8988T (cell line): ENCODE measurements at places on chromosomes 13 and 19.

- no peak for DNase-seq
Measured at GRCh38 chr19:11152318-11153062, 3.1 kb downstream of the SPC24 start.

DNA sequence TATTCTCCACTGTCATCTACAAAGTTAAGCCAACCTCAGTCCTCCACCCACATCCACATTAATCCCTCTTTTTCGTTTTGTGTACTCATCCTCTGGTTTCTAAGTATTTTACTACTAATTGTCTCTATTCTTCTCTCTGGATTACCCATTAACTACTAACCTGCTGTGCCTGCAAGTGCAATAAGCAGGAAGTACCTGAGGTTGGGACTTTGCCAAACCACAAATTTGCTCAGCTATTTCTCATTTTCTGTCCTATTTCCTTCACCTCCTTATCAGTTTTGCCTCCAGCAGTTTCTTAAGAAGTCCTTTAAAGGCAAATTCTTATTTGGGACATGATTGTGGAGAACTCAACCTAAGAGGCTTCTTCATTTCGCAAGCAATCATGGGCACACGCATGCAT lies 1708.9 kb downstream of the SLITRK5 start:
- no peak for DNase-seq

GRCh38 chr13:28753946-28754345 lies 35.2 kb upstream of the SLC46A3 start:
- DNase-seq: no peak

GRCh38 chr13:33445476-33445875 lies 159.9 kb upstream of the STARD13 start:
- DNase-seq: no peak

DNA sequence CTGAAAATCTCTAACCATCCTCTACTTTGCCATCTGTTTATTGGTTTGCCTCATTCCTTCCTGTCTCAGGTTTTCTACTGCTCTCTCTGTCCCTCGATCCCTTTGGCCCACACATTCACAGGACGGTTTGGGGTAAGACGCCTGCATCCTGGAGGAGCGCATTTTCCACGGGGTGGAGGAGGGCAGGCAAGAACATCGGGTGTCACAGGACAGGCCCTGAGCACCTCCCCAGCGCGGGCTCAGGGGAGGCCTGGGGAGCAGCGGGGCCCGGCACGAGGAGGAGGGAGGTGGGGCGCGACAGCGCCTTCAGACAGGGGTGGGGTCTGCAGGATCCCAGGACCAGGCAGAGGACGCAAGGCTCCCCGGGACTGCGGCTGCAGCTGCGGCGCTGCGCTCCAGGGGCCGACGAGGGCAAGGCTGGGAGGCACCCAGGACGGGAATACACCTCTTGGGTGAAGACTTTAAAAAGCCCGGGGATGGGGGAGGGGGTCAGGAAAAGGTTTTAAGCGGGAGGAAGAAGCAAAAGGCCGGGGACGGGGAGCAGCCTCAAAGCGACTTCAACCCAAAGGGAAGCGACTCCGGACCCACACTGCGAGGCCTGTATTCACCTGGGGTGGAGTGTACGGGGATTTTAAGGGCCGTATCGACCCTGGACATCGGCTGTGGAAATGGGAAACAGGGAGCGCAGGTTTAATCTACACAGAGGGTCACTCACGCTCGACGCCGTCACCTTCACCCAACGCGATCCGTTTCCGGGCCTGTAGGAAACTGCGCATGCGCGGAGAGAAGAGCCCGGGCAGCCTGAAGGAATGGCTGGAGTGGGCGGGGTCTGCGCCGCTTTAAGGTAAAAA lies at the start of gene ZNF415:
Gene ZNF415, minus strand, starts transcription at position 770 of the 851 bp plus-strand sequence. CDS start 10,234 bp downstream, outside the sequence.
- DNase-seq: no peak

DNA sequence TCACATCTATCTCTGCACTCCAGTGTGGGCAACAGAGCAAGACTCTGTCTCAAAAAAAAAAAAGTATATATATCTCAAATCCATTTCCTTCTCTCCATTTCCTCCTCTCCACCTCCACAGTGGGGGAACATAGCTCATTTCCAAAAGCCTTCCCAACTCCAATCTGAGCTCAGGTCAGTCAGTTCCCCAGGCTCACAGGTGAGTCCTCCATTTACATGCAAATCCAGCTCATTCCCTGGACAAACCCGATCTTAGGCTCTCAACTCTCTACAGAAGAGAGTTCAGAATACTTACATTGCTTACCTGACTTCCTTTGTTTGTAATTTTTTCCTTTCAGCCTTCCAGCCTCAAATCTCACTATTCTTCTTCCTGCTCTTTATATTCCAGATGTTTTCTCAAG lies 518.3 kb downstream of the GPC6 start:
- no peak for DNase-seq

DNA sequence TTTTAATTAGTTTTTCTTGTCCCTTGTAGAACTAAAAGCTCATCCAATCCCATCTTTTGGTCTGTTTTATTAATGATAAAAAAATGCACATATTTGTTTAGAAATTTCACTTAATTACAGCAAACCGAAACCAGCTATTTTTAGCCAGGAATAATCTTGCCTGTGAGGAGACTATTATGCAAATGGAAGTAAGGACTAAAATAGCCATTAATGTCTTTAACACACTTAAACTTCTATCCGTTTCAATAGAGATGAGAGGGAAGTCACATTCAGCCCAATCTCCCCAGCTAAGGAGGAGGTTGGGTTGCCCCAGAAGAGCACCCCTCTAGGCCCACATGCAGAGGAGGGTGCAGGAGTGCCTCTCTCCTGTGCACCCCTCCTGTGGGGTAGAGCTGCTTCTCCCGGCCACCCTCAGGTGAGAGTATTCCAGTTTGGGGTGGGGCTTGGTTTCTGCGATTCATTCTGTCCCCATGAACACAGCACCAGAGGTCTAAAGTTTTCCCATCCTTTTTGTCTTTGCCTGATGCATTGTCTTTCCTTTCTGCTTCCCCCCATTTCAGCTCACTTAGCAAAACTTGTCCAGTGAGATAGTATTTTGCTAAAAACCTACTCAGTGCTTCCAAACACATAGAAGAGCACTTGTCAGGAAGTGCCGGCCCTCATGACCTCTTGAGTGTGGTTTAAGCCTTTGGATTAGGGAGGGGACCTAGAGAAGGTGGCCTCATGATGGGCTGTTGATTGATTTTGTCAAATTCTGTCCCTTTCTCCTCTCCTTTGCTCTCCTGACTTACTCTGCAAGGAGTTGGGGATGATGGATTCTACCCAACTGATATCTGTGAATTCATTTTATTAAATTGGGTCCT lies 28.2 kb downstream of the FGF9 start:
- DNase-seq: no peak

DNA sequence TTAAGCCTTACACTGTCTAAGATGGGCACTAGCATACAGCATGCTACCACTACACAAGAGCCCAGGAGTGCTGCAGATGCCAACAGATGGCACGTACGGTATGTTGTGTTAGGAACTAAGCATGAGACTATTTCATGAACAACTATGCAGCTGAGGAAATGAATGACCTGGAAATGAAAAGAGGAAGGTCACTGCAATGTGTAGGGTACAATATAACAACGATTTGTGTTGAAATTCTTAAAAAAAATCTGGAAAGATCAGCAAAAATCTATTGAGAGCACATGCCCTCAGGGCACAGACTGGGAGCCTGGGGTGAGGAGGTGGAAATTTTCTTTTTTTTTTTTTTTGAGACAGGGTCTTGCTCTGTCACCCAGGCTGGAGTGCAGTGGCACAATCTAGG lies 14.4 kb downstream of the HAUS8 start:
- no peak for DNase-seq

GRCh38 chr13:110929104-110929777 lies 14.4 kb upstream of the ANKRD10 start:
- no peak for DNase-seq

DNA sequence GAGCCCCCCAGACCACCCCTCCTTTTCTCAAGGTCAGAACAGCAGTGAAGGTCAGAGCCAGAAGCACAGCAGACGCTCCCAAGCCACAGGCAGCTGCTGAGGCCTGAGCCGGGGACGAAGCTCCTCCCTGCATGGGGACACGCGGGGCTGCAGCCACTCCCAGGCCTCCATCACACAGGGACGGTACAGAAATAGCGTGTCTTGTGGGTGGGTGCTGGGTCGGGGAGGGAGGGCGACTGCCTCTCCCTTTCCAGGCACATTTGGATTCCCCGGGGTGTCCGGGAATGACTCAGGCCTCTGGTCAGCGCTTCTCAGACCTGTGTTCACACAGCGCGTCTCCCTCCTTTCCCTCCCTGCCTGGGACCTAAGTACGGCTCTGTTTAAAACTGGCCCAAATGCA lies 33.2 kb downstream of the RASA3 start:
- DNase-seq: peak; percentile 79

DNA sequence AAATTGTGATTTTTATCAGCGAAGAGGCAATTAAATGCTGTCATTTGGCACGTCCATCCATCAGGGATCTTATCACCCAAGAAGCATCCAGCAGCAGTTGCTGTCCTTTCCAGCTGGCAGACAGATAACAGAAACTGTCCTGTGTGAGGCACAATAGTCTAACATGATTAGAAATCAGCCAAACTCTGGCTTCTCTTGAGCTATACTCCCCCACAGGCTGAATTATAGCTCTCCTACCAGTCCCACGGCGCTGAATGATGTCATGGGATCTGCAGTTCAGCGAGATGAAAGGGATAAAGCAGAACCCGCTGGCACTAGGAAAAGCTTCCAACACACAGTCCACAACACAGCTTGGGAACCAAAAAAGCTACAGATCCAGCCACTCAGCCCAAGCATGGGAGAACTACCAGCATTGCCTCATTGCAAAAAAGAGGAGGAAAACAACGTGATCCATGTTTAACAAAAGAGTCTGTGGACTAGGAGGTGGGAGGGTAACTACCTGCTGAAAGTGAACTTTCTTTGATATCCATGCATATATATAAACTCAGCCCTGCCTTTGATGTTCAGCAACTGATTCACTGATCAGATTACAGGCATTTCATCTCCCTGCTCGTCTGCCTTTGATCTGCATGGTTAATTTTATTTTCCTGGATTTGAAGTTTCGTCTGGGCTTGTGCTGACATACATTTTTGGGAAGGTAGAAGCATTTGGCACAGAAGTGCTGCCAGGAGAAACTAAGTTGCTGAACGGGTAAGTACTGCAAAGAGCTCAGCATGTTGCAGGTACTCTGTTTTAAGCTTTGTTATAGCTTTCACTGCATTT lies at the start of gene TNFRSF19:
Gene TNFRSF19, plus strand, starts transcription at position 314 of the 822 bp plus-strand sequence. CDS start 19,772 bp downstream, outside the sequence.
- DNase-seq: no peak

- DNase-seq: peak; percentile 68
Measured at GRCh38 chr13:29923554-29924481, 73.4 kb upstream of the UBL3 start.

GRCh38 chr19:48842789-48843162 lies 6.5 kb upstream of the HSD17B14 start:
- DNase-seq: no peak

DNA sequence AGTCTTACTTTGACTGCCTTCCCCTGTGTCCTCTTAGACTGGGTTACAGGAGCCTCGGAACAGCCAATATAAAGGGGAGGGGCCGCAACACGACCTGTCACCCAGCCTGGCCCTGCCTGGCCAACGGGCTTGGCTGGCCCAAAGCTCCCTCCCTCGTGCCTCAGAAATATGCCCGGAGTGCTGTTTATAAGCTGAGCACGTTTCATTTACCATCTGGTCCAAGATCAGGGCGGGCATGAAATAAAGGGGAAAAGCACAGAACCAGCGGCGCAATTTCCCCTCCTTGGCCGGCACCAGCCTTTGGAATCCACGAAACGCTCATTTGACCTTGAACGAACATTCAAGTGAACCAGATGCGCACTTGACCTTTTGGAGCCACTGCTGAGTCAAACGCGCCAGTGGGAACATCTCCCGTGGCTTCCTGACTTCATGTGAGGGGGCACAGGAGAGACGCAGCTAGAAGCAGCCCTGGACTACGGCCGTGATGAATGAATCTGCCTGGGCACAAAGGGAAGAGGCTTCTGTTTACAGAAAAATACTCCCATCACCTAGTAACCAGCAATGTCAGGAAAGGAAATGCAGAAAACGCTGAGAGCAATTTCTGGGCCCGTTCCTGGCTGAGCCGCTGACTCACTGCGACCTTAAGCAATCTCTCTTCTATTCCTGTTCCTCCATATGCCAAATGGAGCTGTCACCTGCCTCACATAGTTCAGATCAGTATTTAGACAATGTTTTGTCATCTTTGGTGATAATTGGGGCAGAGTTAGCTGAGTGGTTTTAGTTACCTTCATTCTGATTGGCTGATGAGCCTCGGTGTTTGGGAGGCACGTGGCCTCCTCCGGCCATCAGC lies 53.3 kb downstream of the RFX2 start:
- no peak for DNase-seq

GRCh38 chr13:44188257-44188656 lies 185.4 kb upstream of the SERP2 start:
- peak; percentile 20 for DNase-seq

GRCh38 chr13:88675347-88675996 lies 1004.3 kb downstream of the SLITRK5 start:
- DNase-seq: no peak

- no peak for DNase-seq
Measured at GRCh38 chr19:19578252-19578651, 40.2 kb downstream of the CILP2 start.

DNA sequence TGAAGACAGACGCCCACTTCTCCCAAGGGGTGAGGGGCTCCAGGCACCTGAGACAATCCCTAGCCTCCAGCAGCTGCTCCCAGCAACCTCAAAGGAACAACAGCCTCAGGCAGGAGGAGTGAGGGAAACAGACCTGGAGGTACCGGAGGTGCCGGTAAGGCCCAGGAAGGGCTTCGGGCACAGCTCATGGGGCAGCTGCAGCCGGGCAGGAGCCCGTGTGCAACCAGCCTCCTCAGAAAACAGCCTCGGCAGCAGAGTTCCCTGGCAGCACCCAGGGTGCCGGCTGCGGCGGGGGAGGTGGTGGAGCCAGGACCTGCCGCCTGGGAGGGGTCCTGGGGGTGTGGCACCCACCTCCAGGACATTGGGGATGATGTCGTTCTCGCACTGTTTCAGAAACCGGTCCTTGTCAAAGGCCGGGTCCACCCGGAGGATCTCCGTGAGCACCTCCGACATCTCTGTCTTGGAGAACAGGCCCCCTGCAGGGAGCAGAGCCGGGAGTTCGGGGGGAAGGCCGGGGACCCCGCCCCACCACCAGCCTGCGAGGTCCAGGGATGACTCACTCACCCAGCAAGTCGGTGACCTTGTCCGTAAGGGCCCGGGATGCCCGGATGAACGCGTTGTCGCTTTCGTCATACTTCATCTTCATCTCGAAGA lies 6.5 kb upstream of the CTXN1 start:
- no peak for DNase-seq

GRCh38 chr13:24167666-24168391 lies 7.3 kb downstream of the SPATA13 start:
- DNase-seq: no peak
